ENCODE measurements at places on chromosomes 2 and 18.

DNA sequence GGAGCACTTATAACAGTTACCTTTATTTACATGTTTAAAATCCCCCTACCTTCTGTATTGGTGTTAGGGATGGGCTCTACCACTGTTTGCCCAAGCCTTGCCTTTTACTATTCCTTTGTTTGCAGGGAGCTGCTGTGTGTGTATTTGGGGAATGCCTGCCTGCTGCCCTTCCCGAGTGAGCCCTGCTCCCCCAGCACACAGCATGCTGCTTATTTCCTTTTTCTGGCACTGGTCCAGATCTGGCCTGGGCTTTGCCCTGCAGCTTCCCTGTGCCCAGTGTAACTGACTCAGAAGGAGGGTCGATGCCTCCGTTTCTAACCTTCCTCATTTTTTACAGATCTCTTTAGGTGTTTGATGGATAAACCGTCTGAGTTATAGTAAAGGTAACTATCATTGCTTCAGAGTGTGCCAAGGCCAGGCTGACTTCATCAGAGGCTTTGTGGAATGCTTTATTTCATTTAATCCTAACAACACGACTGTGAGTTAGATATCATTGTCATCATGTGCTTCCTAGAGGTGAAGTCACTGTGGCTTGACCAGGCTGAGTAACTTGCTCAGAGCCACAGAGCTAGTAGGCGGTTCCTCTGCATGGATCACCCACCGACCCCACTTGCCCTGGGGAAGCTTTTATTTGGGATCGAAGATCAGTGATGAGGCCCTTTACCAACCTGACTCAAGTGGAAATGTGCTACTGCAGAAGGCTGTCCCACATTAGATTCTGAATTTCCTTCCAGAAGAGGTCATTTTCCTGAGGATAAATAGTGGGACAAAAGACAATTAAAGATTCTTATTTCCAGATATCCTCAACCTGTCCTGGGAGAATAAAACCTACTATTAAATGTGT, 238.8 kb downstream of the ZNF407 start:
- peak; percentile 19 for DNase-seq

- no peak for DNase-seq
Measured at GRCh38 chr2:95328358-95329125, 31.4 kb downstream of the KCNIP3 start.

GRCh38 chr2:235824331-235824730, 330.5 kb downstream of the AGAP1 start:
- DNase-seq = no peak

- DNase-seq = no peak
Measured at GRCh38 chr2:120108049-120108448, 95.2 kb downstream of the EPB41L5 start.

DNA sequence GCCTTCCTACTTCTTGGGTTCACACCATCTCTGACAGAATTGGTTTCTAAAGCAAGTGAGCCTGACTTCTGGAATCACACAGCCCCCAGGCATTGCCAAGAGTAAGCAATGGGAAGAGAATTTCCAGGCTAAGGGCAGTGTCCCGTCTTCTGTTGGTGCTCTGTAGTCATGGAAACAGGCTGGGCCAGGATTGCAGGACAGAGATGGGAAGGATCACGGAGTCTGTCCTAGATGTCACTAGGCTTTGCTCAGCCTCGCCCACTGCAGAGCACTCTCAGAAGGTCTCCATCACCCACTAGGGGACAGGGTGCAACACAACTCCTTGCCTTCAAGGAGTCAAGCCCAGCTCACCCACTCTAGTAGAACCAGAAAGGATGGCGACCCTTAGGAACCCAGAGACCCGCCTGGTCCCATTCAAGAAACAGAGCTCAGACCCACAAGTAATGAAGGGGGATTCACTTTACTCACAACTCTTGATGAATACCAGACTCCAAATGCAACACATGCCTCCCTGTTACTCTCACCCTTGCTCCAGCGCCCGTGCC, 48.6 kb upstream of the TEX51 start:
- DNase-seq = no peak

GRCh38 chr2:217142649-217143266, 282.9 kb upstream of the TNP1 start:
- DNase-seq = no peak

DNA sequence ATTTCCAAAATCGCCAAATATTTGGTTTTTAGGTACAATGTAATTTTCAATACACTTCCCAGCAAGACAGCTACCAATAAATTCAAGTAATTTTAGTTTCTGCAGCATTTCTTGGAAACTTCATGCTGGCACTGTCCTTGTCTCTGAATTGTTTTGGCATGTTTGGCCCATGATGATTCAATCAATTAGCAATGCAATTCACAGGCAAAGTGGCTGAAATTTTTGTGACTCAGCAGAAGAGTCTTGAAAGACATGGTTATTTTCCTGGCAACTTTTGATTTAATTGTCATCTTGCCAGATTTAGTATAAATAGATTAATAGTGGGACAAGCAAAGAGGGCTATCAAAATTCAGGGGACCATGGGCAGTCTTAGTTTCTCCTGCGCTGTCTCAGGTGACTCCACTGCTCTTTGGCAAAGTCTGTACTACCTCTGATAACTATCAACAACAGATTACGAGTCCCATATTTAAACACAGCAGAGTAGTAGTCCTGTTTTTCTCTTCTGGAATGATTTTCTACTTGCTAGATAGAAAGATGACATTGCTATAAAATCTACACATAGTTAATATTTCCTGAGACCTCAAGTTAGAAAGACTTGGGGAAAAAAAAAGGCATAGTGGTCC, 88.9 kb upstream of the CYP26B1 start:
- DNase-seq = no peak

GRCh38 chr2:144354953-144355352, 165.0 kb downstream of the ZEB2 start:
- no peak for DNase-seq

DNA sequence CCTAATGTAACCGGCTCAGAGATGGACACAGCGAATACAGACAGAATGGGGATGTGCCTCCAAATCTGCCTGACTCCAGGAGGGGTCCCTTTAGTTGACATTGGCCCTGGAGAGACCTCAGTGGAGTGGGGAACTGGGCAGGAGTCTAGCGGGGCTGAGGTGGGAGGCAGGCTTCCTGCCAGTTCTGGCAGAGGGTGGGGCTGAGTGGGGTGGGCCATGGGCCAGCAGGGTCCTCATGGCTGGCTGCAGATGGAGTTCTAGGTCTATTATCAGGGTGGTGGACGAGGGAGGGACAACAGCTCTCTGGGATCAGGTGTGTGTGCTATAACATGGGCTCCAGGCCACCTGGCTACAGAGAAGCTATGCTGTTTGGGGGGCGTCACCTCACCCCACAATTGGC, 21.1 kb downstream of the PROC start:
- DNase-seq = no peak

GRCh38 chr2:218327451-218328210, 29.0 kb upstream of the CATIP start:
- no peak for DNase-seq

DNA sequence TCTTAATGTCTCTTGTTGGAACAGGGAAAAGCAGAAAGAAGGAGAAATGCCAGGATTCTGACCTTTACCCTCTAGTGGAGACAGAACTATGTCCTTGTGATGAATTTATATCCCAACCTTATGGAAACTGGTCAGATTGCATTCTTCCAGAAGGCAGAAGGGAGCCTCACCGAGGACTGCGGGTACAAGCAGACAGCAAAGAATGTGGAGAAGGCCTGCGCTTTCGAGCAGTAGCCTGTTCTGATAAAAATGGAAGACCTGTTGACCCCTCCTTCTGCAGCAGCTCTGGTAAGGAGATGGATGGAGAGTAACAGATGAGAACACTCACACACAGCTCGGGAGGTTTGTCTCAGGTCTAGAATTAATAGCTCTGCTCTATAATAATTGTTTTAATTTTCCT, 552.7 kb upstream of the HNMT start:
- DNase-seq = no peak

DNA sequence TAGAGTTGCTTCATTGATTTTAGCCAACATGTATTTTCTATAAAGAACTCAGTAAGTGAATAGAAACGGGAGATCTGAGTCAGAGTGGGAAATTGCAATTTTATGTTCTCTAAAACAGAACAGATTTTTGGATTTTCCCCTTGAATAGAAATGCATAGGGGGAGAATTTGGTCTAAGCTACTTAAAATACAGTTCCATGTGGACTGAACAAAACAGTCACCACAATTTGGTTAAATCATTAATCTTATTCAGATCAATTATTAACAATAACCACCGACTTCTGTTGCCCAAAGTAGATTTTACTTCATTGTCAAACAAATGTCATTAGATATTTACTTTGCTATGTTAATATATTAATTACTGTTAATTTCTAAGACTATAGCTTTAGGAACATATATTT, 107.7 kb downstream of the SCG2 start:
- DNase-seq = no peak

GRCh38 chr2:100831831-100832230, 11.9 kb downstream of the NPAS2 start:
- DNase-seq = no peak

DNA sequence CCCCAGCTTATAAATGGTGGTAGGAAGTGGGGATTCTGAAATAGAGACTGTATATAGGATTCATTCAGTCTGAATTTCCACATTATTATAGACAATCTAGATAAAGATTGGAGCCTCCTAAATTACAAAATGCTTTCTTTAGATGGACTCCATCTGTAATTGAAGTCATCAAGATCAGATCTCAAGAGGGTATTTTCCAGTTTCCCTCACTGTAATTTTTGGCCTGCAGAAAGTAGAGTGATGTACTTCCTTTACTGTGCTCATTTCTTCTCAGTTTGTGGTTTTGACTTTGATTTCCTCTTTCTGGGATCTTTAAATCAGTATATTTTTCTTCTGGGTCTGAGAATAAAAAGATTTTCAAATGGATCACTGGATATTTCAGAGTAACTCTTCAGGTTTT, 7.2 kb downstream of the BABAM2 start:
- DNase-seq = no peak

DNA sequence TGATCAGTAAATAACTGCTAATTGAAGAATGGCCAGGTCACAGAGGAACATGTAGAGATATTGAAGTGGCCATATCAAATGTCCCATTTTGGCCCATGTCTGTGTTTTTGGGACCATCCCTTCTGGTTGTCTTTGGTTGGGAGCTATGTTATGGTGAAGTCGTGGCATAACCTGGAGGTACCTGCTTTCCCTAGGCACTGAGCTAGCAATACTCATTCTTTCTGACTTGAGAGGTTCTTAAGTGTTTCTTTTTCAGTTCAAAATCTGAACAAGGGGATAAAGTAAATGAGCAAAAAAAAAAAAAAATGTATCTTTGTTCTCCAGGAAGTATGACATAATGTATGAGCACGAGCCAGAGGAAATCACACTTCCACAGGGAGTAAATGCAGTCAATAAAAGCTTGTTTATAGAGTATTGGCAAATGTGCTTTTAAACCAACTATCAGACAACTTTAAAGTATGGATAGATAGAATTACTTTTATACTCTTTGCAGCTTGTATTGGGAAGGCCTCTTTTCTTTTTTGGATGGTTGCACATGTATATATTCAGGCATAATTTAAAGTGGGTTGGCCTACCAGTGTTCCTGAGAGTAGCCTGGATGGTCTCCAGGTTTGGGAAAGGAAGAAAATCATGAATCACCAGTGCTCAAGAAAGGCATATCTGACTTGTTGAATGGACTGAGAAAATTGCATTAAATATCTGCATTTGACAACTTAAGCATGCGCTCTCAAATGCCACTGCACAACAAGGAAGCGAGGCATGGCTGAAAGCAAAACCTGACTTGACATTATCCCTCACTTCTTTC, 125.0 kb downstream of the SPHKAP start:
- DNase-seq = no peak

GRCh38 chr2:111694700-111695101, 189.3 kb downstream of the ANAPC1 start:
- no peak for DNase-seq

GRCh38 chr2:113760400-113760799, 4.0 kb upstream of the SLC35F5 start:
- no peak for DNase-seq

GRCh38 chr2:21772624-21773023, 648.9 kb downstream of the TDRD15 start:
- no peak for DNase-seq

- DNase-seq = no peak
Measured at GRCh38 chr2:65746931-65747675, 314.7 kb upstream of the SPRED2 start.

GRCh38 chr18:63378919-63379638, 12.1 kb upstream of the KDSR start:
- no peak for DNase-seq

GRCh38 chr2:15664273-15665066, 72.8 kb downstream of the DDX1 start:
- no peak for DNase-seq

DNA sequence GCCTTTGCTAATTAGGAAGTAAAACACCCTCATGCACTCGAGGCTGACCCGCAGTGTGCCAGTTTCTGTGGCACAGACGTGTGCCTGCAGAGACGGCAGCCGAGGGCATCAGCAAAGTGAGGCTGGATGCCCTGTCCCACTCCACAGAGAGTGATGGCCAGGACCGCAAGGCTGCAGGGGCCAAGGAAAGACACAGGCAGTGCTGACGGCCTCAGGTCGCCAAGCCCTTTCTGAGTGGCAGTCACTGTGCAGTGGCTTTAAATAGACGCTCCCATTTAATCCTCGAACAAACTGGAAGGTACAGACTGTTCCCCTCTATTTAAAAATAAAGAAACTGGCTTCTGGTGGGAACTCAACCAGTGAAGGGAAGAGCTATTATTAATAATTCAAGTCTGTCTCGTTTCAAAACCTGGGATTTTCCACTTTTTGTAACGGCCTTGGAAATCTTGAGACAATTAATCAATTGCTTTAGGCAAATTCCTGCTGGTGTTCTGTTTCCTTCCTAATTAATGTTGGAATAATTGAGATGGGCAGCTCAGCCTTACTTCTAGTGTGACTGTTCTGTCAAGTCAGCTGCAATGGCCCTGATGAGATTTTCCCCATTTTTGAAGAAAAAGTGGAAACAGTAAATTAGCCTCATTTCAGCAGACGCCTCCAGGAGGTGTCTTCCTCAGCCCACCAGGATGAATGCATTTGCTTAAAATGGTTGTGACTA, 644.6 kb upstream of the RAB6C start:
- no peak for DNase-seq

DNA sequence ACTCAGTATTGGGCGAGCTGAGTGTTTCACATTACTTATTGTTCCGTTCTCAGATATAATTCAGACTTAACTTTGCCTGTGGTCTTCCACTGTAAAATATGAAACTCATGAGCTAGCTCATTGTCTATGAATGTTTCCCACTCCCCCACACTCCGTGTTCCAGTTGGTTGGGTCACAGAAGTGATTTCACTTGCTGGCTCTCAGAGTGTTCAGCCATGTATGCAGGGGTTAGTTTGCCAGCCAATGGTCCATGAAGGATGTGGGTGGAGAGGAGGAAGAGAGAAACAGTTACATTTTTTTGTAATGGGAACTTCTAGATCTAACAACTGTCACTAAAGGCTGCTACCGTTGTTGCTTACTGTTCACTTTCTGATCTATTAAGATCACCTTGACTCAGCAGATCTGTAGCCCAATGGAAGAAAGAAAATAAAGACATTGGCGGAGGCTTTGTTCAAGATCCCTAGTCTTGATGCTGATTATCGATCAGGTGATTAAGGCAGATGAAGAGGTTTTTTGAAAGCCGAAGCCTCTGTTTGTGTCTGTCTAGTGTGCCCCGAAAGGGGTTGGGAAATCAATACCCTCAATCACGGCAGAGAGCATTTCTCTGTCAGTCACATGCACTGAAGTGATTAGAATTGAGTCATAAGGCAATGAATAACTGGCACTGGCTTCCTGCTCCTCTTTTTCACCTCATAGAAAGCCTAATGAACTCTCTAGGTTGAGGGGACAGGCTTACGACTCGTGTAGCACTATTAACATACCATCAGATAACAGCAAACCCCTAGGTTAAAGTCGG, 279.7 kb upstream of the FIGN start:
- no peak for DNase-seq

GRCh38 chr2:31004257-31004656, 134.0 kb downstream of the GALNT14 start:
- no peak for DNase-seq

Measured in NCI-H2107 (cell line).